ENCODE measurements at places on chromosomes 2 and 18.

- peak; percentile 82 for DNase-seq
Measured at GRCh38 chr2:171523088-171524017, 1.1 kb downstream of the CYBRD1 start.

DNA sequence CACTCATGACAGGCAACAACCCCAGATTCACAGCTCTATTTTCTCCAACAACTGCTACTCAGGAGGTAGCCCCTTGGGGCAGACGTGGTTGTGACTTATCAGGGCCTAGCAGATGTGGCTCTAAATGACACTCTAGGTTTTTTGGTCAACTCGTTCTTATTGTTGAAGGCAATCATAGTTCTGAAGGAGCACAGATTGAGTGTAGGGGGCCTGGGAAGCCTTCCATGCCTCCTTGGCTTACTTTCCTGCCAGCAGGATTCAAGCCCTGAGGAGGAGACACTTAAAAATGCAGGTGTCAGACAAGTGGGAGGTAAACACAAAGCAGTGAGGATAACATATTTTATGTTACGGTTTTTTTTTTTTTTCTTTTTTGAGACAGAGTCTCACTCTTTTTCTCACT, 23.5 kb upstream of the SUCLG1 start:
- no peak for DNase-seq

- no peak for DNase-seq
Measured at GRCh38 chr2:60746318-60746717, 9.8 kb upstream of the PAPOLG start.

DNA sequence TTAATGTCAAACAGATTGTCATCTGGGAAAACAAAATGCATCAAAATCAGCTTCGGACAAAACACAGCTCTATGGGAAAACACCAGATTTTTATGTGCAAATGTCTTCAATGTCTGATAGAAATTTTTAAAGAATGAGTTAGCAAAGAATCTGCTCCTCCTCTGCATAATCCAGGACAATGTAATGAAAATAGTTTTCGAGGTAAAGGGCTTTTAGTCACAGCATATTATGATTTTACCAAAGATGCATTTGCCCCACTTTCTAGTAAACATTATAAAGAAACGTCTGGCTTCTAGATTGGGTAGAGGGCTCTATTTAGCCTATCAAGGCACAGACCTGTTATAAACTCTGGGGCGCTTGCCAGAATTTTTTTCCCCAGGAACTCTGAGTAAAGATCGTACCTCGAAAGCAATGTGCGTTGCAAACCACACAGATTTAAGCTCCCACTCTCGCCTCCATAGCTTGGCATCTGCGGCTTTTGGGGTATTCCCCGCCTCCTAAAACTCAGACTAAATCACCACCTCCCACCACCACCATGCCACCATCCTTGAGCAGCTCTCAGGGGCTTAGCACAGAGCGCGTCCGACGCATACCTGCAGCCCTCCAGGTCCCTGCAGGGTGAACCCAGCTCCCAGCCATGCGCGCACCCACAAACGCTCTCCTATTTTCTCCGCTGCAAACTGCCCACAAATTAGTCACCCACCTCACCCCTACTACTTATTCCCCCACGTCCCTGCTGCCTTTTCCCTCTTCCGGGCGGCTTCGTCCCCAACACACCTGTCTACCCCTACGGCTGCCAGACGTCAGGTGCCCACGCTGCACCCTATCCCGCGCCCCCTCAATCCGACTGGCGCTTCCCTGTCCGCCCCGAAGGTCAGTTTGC, 829 bp downstream of the ACVR1C start:
- peak; percentile 2 for DNase-seq

DNA sequence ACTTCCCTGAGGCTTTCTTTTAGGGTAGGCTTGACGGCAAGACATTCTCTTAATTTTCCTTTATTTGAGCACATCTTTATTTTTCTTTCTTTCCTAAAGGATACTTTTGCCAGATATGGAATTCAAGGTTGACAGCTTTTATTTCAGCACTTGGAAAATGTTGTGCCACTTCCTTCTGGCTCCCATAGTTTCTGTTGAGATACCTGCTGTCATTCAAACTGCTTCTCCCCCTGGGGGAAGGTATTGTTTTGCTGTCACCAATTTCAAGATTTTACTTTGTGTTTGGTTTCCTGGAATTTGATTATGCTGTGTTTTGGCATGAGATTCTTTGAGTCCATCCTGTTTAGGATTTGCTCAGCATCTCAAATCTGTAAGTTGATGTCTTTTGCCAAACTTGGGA, 39.1 kb upstream of the TWIST2 start:
- DNase-seq: no peak

DNA sequence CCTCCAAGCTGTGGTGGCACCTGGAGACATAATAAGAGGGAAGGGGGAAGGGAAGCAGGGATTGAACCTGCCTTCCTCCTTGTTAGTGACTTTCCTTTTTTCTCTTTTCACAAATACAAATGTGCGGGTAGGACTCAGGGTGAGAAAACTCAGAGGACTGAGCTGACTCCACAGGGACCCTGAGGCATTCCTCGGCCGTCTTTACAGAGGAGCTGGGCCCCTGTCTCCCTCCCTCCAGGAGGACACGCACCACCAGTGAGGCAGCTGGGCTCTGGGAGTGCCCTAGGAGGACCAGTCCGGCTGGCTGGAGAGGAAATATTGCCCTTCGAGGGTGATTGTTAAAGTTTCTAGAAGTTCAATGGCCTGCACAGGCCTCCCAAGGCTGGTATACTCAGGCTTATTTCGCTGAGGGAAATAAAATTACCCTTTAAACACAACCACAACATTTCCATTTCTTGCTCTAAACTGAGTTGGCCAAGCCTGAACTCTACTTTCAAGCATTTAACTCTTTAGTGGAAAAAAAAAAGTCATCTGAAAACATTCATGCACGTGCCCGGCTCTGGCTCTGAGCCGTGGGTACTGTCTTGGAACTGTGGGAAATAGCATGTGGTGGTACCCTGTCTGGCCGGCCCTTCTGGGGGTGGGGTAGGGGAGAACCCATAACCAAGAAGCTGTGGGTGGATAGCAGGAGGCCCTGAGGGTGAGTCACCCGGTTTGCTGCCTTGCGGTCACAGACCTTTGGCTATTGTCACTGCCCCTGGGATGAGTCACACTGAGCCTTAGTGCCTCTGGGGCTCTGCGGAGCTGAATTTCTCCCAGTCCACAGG, 116.0 kb downstream of the COPS8 start:
- peak; percentile 90 for DNase-seq

DNA sequence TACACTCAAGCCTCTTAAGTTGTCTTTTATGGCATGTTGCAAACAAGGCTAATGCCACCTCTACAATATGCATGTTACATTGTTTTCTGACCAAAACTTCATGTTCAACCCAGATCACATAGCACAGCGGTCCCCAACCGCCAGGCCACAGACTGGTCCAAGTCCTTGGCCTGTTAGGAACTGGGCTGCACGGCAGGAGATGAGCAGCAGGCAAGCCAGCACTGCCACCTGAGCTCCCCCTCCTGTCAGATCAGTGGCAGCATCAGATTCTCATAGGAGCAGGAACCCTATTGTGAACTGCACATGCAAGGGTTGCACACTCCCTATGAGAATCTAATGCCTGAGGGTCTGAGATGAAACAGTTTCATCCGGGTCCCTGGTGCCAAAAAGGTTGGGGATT, 324.8 kb upstream of the CHAC2 start:
- no peak for DNase-seq

DNA sequence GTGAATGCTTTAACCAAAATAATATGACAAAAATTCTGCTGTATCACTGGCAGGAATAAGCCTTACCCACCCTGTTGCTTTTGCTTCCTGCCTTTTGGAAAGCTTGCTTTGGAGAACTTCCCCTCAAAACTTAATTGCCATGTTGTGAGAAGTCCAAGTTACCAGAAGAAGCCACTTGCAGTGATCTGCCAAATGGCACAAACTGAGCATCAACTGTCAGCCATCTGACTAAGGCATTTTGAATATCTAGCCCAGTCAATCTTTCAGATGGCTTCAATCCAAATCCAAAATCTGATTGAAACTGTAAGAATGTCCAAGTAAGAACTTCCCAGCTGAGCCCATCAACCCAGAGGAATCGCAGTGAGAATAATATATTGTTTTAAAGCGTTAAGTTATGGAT, 216.5 kb upstream of the ZC3H15 start:
- DNase-seq: no peak

- DNase-seq: no peak
Measured at GRCh38 chr2:218988650-218989049, 3.7 kb upstream of the FEV start.

- DNase-seq: no peak
Measured at GRCh38 chr2:6186332-6187151, 494.4 kb downstream of the SOX11 start.

DNA sequence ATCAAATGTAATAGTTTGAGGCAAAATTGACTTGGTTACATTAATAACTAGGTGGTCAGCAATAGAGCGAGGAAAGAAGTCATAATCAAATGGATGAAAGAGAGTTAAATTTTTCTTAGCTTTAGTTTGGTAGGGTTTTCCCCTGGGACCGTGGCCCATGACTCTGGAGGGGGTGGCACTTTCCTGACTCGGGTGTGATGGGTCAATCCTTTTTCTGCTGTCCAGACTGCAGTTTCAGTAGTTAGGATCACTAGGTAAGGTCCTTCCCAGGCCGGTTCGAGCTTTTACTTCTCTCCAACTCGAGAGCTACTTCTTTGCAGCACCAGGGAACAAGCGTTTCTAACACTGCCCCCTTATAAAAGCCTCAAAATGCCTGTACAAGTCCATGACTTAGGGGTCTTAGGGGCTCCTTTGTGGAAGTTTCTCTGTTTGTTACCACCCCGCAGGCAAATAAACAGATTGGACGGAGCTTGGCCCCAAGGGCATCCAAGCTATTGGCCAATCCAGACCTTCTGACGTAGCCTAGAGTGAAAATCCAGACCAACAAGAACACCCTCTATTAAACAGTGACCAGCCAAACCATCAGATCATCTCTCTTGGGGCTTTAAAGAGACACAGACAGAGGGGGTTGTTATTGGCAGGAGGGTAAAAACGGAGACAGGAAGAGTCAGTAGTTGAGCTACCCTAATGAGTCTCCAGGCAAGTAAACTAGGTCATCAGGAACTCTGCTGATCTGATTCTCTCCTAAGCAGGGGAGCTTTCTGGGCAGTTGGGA, 9.4 kb upstream of the CEP68 start:
- DNase-seq: no peak

- peak; percentile 91 for DNase-seq
Measured at GRCh38 chr2:113219889-113220641, 46.3 kb downstream of the PSD4 start.

GRCh38 chr18:70376914-70377258, 88.0 kb downstream of the SOCS6 start:
- DNase-seq: no peak

DNA sequence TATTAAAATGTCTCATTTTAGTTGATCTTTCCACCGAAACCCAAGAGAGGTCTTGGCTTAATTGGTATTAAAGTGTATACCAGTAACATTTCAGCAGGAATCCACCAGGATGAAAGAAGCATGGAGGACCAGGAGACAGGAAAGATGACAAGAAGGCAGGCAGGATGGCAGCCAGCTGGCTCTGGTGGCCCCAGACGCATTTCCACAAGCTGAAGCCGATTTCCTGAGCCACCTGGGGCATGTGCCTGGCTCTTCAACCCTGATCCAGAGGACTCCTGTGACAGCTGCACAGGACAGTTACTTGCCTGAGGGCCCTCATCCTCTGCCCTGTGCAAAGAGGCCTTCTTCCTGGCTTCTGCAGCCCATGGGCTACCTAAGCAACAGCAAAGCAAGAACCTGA, 56.9 kb upstream of the NFU1 start:
- DNase-seq: no peak

- DNase-seq: no peak
Measured at GRCh38 chr18:73688851-73689711, 458.6 kb downstream of the FBXO15 start.

- no peak for DNase-seq
Measured at GRCh38 chr2:241959751-241960269, 90.3 kb downstream of the RTP5 start.

- DNase-seq: no peak
Measured at GRCh38 chr18:49690312-49690711, 123.0 kb downstream of the ACAA2 start.

DNA sequence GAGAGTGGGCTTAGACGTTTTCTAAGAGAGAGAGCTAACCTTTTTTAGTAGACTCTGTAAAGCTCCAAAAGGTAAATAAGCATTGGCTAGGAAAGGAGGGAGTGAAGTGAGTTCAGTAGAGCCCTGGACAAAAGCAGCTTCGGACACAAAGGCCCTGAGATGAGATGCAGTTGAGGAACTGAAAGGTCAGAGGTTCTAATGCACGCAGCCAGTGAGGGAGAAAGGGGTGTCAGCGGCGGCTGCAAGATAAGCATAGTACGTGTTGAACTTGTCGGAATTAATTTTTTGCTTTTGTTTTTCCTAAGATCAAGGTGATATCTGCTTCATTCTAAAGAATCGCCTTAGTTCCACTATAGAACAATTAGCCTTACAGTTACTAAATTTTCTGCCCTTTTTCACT, 11.2 kb upstream of the SLC8A1 start:
- DNase-seq: no peak

DNA sequence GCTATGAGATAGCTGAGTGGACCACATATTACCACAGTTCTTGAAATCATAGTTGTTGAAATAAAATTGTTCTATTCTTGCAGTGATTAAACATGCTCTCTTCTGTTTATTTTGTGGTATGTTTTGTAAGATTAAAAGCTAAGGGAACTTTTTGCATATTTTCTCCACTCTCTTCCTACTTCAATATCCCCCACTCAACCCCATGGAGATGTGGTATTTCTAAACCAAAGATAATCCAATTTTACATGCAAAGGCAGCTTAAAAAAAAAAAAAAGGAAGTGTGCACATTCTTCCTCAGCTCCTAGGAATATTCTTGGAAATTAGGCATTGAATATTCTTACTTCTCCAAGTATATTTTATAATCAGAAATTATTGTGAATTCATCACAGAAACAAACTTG, 15.0 kb upstream of the PAX3 start:
- DNase-seq: no peak

DNA sequence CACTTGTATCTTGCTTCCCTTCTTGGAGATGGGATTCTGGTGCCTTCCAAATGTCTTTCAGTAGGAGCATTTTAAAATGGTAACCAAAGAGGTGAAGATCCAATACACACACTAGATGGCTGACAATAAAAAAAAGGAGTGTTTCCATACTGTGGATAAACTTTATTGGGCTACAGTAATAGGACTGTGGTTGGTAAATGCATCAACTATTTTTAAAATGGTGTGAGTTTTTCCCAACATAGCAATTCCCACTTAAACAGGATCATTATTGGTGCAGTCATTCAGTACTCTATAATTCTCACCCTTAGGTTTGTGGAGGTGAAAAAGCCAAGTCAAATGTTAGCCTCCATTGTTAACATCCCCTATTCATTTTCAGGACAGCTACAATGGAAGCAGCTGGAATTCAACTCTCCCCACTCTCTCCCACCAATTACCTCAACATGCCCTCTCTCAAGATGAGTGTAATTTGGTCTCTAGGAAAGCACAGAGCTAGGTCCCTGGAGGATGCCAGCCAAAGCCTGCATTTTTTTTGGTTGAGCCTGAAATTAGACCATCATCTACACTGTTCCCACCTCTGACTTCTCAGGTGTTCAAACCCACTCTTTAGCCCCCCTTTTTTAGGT, 273.3 kb downstream of the TCF4 start:
- DNase-seq: no peak

Data from suppressor macrophage (primary cell).